ENCODE measurements at places on chromosomes 5 and 9.

DNA sequence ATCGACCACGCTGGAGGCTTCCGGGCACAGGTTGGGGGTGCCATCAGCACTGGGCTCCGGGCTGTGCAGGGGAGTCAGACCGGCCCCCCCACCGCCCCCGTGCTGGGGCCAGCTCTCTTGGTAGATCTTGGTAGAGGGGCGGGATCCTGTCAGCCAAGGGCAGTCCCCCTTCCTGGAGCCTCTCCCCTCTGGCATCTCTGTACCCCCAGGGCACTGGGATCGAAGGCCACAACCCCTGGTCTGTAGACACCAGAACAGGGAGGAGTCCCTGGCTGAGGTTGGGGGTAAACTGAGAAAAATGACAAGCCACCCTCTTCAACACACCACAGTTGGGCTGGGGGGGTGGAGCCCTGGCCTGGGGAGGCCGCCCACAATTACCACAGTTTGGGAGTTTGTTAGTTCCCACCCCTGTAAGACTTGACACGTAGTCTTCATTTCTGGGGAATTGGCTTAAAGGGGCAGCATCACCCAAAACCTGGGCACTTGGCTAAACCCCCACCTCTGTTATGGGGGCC lies 882 bp downstream of the CERCAM start:
- no peak for DNase-seq

GRCh38 chr5:176368726-176369125 lies 3.4 kb downstream of the ARL10 start:
- no peak for DNase-seq

DNA sequence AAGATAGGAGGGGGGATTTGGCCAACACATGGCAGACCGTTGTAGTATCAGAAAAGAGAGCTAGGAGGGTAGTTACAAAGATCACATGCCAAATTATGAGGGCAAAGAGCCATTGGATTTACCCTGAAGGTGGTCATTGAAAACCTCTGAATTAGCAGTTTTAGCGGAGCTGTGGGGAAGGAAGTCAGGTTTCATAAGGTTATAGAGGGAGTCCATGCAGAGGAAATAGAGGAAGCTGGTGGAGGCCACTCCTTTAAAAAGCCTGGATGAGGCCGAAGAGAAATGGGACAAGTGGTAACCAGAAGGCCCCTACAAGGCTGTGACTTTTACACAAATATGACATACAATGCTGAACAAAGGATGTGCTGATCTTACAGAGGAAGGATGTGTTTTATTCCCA lies 13.2 kb downstream of the DOCK8 start:
- no peak for DNase-seq

- no peak for DNase-seq
Observed at GRCh38 chr5:40240671-40241070, 439.0 kb upstream of the PTGER4 start.

DNA sequence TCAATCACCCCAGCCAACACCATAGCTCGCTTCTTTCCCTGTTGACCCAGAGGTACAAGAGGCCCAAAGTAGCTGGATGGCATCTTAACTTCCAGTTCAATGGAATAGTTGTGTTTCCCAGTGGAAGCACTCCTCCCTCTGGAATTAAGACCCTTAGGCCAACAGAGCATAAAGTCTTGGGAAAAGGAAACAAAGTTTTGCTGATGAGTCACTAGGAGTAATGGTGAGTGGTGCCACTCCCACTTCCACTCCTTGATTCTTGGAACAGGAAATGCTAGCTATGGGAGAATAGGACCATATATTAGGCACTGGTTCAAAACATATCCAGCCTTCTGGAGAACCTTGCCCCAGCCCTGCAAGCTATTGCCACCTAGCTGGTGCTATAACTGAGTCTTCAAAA lies 44.7 kb upstream of the LMX1B start:
- DNase-seq: no peak

GRCh38 chr5:143812085-143812705 lies at the start of gene HMHB1:
Gene HMHB1 (plus strand): TSS chr5:143812161.
- DNase-seq: no peak

- DNase-seq: no peak
Observed at GRCh38 chr9:137829260-137829996, 48.2 kb upstream of the CACNA1B start.
